ENCODE measurements at places on chromosomes 7 and 10. TPM values are rescaled to one million over a fixed set of nuclear protein-coding genes. Genes with fewer than 3 reads are reported as not detected.

DNA sequence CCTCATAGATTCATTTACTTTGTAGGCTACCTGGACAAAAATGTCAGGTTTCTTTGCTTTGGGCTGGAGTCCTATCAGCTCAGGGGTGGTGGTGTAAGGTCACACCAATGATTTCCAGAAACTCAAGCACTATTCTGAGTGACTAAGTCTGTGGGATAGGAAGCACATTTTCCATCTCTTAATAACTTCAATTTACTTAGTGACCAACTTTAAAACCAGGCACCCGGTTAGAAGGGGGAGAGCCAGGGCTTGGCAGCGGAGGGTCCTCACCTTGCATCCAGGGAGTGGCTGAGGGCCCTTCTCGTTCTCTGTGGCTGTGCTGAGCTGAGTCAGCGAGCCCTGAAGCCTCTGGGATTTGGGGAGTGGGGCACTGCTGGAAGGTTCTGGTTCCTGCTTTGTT lies 6.7 kb downstream of the CHST3 start:
- peaks cover 38% of the 10 kb centered on the region for H3K4me1 ChIP-seq
- no peak for DNase-seq
- H3K36me3 ChIP-seq, result no peaks in the 10 kb centered on the region
- peak overlapping the region; percentile 92 for H3K27ac ChIP-seq
- H3K4me3 ChIP-seq, result no peak overlapping the region

The OR2A7 gene
- total RNA-seq, result 4.2 TPM

DNA sequence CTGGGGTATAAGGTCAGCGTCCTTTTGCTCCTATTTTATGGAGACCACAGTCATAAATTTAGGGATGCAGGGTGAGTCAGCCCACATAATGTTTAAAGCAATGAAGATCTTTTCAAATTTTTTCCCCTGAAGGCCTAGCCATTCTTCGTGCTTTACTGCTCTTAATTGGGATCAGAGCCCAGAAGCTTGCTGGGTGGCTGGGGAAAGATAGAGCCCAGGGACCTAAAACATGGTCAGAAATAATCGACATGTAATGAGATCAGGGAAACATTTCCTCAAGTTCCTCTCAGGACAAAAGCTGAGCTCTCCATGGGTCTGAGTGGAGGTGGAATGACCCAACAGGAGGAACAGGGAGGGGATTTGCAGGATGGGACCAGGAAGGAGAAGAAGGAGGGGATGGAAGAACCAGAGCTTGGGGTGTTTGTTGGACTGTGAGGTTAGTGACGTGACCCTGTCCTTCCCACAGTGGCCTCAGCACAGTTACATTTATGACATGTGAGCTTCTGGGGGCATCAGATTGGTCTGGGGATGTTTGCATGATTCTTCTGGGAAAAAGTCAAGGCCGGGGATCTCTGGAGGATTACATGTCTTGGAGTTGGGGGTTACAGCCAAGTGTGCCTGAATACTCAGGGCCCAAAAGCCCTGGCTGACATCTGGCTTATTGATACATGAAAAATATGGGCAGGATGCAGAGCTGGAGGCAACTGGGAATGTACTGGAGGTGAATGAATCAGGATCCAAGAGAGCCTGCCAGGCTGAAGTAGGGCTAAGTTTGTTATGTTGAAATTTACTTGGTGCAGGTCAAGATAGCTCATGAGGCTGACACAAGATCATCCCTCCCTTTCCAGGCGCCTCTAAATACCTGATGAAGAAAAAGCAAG lies 477.9 kb downstream of the RPS24 start:
- no peak for DNase-seq
- H3K4me1 ChIP-seq, result no peaks in the 10 kb centered on the region
- H3K36me3 ChIP-seq, result no peaks in the 10 kb centered on the region
- no peak overlapping the region for H3K27ac ChIP-seq
- no peaks in the 10 kb centered on the region for H3K27me3 ChIP-seq

DNA sequence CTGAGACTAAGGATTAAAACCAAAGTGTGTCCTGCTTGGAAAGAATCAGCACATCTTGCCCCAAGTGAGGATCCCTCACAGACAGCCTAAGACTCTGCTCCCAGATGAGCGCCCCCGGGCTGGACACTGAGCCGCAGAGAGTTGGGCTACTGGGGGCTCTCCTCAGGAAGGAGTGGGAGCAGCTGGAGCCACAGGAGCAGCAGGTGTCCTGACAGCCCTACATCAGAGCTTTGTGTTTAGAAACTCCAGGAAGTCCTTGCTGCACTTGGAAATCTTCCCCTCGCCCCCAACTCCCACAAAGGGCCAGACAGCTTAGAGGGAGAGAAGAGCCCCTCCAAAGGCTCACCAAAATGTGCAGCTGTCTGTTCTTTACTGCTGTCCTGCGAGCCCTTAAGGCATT lies 172.2 kb downstream of the HERPUD2 start:
- H3K4me3 ChIP-seq, result no peak overlapping the region
- no peaks in the 10 kb centered on the region for H3K36me3 ChIP-seq
- DNase-seq, result no peak
- no peak overlapping the region for H3K27ac ChIP-seq
- H3K4me1 ChIP-seq, result no peaks in the 10 kb centered on the region

DNA sequence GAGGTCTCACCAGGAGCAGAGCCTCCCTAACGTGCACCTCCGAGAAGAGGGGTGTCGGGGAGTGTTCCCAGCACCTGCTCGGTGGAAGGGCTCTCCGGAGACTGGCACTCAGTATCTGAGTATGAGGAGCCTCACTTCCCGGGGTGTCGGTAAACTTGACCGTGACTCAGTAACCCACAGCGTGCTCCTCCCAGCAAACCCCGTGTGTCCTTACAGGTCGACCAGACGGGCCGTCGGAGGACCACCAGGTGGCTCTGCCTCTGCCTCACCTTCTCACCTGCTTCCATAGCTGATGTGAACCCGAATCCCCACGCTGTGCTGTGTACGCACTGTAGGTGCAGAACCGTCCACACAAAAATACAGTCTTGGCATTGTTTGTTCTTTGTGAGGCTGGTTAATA lies 29.0 kb upstream of the KNDC1 start:
- no peaks in the 10 kb centered on the region for H3K4me1 ChIP-seq
- DNase-seq, result peak; percentile 22
- no peak overlapping the region for H3K27ac ChIP-seq
- no peak overlapping the region for H3K4me3 ChIP-seq
- H3K27me3 ChIP-seq, result peaks cover 56% of the 10 kb centered on the region
